Germinal center (tissue), 1 donor: ENCODE measurements at places on chromosomes 2 and 18.

GRCh38 chr2:20675701-20676352 lies 8.9 kb downstream of the GDF7 start:
- peak; percentile 75 for DNase-seq

GRCh38 chr2:66437691-66438497 lies 3.0 kb downstream of the MEIS1 start:
- no peak for DNase-seq

- DNase-seq = no peak
Measured at GRCh38 chr2:66553370-66553769, 118.4 kb downstream of the MEIS1 start.

DNA sequence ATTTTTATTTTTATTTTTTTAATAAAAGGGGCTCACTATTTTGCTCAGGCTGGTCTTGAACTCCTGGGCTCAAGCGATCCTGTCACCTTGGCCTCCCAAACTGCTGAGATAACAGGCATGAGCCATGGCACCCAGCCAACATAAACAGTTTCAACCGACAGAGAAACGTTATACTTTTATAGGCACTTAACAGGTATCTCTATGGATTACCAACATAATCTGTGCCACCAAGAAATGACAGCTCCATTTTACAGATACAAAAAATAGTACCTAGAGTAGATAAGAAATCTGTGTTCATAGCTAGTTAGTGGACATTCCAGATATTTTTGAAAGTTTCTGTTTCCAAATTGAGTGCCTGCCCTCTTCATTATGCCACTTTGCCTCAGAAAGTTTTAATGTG lies 1316.7 kb downstream of the LRP1B start:
- DNase-seq = no peak

DNA sequence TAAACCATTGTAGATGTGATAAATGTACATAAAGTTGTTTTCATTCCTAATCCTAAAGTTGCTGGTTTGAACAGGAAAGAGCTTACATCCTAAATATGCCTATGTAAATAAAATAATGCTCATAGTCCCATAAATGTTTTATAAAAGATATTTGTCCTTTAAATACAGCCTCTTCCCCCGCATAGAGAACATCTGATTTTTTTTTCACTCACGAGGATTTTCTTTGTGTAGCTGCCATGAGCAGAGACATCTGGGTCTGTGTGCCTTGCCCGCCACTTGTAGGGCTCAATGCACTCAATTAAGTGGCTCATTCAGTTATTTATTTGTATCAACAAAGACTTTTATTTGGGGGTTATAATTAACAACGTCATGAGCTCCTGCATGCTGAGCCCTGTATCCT lies 72.8 kb downstream of the SOWAHC start:
- no peak for DNase-seq
